Fibroblast of the aortic adventitia (primary cell): ENCODE measurements at places on chromosomes 7 and 10.

DNA sequence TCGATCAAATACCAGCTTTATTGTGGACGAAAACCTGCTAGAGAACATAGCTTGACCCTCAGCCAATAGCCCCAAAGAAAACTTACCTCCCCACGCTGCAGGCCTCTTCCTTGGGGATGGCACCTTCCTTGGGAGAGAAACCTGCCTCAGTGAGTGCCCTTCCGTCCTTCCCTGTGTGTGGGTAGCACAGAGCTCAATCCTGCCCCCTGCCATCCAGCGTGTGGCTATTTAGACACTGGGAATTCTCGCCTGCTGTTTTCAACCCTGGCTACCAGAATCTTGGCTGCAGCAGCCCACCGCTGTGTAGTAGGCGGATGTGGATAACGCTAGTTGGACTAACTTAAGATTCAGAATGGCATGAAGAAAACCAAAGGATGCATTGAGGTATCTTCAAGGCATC is 238.2 kb downstream of the TEX36 start:
- DNase-seq = no peak

DNA sequence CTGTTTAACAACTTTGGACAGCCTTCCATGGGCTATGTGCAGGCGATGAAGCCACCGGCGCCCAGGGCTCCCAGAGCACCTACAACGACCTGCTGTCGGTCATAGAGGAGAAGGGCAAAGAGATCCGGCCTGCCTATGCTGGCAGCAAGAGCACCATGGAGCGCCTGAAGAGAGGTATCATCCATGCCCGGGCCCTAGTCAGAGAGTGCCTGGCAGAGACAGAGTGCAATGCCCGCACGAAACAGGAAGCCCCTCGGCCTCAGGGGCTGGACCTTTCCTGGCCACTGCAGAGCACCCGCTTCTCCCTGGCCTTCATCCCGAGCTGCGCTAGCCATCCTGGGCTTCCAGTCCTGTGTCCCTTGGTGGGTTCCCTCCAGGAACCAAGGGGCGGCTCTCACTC is 497.0 kb upstream of the PHF14 start:
- DNase-seq = no peak

- peak; percentile 75 for DNase-seq
These were observed 40.1 kb downstream of the BPGM start for GRCh38 chr7:134686786-134687185.

GRCh38 chr7:108127461-108127860 is 2.7 kb downstream of the LAMB4 start:
- no peak for DNase-seq

DNA sequence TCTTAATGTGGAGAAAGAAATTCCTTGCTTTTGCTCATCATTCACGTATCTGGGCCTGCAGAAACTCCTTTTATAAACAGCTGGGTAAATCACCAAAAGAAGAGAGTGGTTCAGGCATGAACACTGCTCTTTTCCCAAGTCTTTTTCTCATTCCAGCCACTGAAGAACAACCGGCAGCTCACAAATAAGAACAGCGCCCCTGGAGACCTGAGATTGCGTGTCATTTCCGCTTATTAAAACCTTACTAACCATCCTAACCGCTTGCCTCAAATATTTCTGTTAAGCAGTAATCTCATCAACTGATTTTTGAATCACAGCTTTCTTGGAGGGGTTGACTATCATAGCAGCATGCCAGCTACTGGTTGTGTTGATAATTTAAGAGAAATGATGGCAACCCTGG is 213.0 kb upstream of the PLXNA4 start:
- no peak for DNase-seq

- DNase-seq = peak; percentile 53
These were observed 162.3 kb downstream of the ZMYND11 start for GRCh38 chr10:297567-297966.

DNA sequence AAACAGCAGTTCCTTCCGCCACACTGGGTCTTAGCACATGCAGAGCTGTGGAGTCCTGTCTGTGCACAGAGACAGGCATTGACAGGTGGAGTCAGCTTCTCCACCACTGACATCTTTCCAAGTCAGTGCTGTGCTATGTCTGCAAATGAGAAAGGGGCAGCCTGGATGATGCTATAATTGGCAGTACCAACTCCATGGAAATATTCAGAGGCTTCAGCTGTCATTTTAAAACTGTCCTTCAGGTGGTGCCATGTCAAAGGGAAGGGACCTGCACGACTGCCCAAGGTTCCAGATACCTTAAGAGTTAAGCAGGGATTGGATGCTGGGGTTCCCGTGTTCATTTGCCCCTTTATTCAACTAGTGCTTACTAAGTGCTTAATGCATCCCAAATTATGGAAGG is 258.0 kb upstream of the PRKCQ start:
- DNase-seq = no peak

DNA sequence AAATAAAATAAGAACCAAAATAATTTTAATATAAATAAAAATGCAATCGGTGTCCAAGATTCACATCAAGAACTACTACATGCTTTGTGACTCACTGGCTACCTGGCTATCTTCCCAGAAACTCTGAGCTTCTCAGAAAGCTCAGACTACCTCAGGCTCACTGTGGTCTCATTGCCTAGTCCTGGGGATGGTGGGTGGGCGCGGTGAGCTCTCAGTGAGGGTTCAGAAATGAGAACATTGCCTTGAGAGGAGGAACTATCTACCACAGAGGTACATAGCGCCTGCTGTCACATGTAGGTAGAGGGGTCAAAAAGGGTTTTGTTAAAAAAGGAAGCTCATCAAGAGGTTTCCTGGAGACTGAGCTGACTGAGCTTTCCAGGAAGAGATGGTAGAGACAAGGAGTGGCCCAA is 108.0 kb downstream of the WDFY4 start:
- peak; percentile 79 for DNase-seq

GRCh38 chr7:117020591-117020973 is 67.3 kb downstream of the ST7 start:
- no peak for DNase-seq

GRCh38 chr7:138324941-138325340 is 135.1 kb upstream of the TRIM24 start:
- DNase-seq = no peak

GRCh38 chr7:32470871-32471270 is 19.3 kb downstream of the LSM5 start:
- no peak for DNase-seq

DNA sequence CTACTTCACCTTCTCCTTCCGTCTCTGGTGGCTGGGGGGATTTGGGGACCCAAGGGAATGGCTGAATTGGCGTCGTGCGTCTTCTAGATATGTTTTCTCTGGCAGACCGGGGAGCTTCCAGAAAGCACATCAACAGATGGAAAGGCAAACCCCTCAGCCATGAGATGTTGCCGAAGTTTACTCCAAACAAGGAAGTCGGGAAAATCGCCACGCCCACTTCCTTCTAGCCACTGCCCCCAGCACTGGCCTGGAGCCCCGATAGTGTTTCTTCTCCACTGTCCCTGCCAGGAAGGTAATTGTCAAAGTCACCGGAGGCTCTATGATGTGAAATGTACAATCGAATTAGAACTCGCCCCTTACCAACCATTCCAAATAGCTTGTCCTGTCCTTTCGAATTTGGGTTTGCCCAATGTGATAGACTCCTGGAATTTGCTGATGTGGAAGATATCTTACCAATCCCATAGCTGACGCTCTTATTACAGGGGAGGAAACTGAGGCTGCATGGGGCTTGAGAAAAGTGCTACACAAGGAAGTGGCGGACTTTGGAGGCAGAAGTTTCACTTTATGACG is 191.0 kb downstream of the LSM5 start:
- DNase-seq = no peak

DNA sequence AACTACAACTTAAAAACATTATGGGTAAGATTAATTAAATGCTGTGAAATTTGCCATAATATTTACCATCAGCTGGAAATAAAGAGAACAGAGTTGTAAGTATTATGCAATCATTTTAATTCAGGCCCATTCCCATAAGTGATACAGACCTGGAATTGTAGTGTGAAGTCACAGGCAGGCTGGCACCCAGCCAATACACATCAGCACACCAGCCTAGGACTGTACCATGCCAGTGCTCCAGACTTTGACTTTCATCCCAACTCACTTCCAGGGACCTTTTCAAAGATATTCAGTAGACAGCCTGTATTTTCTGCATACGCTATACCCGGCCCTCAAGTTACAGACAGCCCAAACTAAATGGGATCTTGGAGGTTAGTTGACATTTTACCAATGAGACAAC is 143.3 kb downstream of the TES start:
- peak; percentile 38 for DNase-seq

GRCh38 chr10:97627731-97628130 is 5.6 kb downstream of the MORN4 start:
- no peak for DNase-seq

- DNase-seq = no peak
These were observed 821.4 kb downstream of the CCSER2 start for GRCh38 chr10:85149766-85150165.

GRCh38 chr7:121480058-121480457 is 84.0 kb upstream of the FAM3C start:
- DNase-seq = no peak

- no peak for DNase-seq
These were observed 96.0 kb upstream of the ADO start for GRCh38 chr10:62708569-62708968.

DNA sequence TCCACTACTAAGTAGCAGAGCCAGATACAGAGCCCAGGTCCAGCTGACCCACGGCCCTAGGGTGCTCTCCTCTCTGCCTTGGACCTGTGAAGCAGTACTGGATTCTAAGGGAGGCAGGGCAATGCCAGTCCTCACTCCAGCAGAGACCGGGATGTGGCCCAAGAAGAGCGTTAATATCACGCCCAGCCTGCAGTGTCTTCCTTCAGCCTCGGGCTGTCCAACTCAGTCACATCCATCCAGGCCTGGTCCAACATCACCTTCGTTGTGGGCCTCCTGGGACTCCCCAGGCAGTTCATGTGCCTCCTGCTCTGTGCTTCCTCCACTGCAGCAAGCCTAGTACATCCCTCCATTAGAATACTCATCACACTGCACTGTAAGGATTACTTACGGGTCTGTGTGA is 114.5 kb downstream of the GRID1 start:
- DNase-seq = no peak

DNA sequence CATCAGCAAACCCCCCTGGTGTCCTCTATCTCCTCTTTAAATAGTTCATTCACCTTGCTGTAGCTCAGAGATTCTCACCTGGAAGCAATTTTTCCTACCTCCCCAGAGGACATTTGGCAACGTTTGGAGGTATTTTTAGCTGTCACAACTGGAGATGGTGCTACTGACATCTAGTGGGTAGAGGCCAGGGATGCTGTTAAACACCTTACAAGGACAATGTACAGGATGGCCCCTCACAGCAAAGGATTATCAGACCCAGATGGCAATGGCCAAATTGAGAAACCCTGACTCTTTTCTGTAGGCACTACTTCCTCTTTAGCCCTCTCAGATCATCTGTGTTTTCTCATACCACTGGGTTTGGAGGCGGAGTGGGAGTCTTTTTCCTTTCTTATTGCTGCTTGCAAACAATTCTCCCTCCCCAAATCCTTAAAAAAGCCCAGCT is 13.2 kb upstream of the TRA2A start:
- peak; percentile 37 for DNase-seq

DNA sequence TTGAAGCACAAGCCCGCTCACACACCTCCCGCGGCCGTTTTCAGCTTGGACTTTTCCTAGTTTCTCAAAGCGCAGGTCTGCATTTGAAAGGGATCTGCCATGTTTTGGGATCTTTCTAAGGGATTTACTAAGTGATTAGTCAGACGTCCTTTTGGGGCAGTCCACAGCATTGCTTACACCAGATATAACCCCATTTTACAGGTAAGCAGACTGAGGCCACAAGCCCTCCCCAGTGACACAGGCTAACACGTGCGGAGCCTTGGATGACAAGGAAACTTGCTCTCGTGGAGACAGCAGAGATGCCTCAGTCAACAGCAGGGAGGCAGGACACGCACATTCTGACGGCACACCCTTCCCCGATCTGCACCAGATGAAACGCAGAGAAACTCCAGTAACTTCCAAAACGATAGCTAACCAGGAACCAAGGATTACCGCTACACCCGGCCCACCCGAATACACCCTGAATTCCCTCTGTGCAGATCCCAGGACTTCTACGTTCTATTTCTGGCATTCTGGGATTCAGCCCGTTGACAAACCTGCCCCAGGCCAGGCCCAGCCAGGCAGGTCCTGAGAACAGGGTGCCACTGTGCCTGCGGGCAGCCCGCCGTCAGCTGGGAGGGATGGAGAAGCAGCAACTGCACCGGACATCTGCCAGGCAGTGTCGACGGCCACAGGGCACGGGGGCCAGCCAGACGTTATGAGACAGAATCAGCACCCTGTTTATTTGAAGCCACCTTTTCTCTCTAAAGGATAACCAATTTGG is 27.9 kb downstream of the FOXL3 start:
- no peak for DNase-seq

GRCh38 chr7:11552676-11553296 is 279.2 kb downstream of the THSD7A start:
- DNase-seq = no peak

DNA sequence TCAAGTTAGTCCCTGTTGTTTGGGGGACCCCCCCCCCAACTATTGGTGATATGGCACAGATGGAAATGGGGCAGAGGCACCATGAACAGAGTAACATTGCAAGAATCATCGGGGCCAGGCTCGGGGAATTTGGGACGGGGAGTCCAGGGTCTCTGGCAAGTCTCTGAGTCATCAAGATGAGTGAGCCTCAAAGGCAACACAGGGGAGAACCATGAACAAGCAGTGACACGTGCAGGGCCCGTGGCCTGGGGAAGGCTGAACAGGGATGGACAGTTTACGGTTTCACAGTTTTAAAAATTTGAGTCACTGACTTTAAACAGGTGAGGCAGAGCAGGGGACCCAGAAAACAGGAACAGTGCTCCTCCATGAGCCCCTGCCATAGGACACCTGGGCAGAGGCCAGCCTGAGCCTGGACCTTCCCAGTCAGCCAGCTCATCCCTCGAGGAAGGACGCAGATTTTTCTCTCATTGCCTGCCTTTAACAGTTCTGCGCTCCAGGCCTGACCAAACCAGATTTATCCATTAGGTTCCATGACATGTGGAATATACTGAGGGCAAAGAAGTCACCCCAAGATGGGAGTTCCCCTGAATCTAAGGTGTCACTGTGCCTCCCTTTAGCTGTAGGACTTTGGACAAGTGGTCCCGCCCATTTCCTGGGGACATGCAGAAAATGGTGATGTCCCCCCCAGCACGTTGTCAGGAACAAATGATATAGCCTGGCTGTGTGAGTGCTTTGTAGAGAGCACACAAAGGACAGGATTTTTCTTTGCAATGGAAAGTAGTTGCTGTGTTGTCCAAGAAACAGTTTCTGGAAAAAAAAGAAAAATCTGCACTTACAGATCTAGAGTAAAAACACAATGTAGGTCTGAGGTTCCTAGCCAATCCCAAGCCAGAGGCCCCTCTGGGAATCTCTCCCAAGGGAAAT is 23.8 kb downstream of the CHST15 start:
- no peak for DNase-seq
